ENCODE measurements at places on chromosomes 4 and X. TPM values are rescaled to one million over a fixed set of nuclear protein-coding genes. Genes with fewer than 3 reads are reported as not detected.

The PDS5A gene
- total RNA-seq = 56.1 TPM

The SPANXC gene
- not detected for total RNA-seq

The SCML2 gene
- 2.6 TPM for total RNA-seq

The RTL3 gene
- total RNA-seq = 2.9 TPM

The CFP gene
- total RNA-seq = 6.9 TPM

The NPY1R gene
- total RNA-seq = 4.8 TPM

The NIPAL1 gene
- total RNA-seq = 0.78 TPM

The ZFX gene
- total RNA-seq = 75.6 TPM

The CT45A1 gene
- not detected for total RNA-seq

The HPRT1 gene
- total RNA-seq = 8.2 TPM

The IL3RA gene
- 10.9 TPM for total RNA-seq

The CHIC1 gene
- 12.6 TPM for total RNA-seq

The SPP1 gene
- 45.4 TPM for total RNA-seq

The SMIM31 gene
- not detected for total RNA-seq

The PDE6B gene
- total RNA-seq = 5.5 TPM

The ARHGAP6 gene
- total RNA-seq = 27.4 TPM

The NDST3 gene
- not detected for total RNA-seq

The SPANXA1 gene
- total RNA-seq = not detected

The ZNF280C gene
- 3.6 TPM for total RNA-seq

The RNF212 gene
- total RNA-seq = 6.3 TPM

The GBA3 gene
- total RNA-seq = not detected

The ANKRD37 gene
- total RNA-seq = 8.3 TPM

The GSTCD gene
- 7.8 TPM for total RNA-seq

The ABCG2 gene
- 0.83 TPM for total RNA-seq

The TKTL2 gene
- not detected for total RNA-seq

The SAGE1 gene
- not detected for total RNA-seq

The OR13H1 gene
- not detected for total RNA-seq

The CRMP1 gene
- 1.7 TPM for total RNA-seq

The RTL9 gene
- total RNA-seq = 0.17 TPM

The IL1RAPL1 gene
- total RNA-seq = 0.45 TPM

The CNGA1 gene
- total RNA-seq = not detected

The AFP gene
- total RNA-seq = not detected

The ITIH6 gene
- total RNA-seq = not detected

The USP51 gene
- 0.83 TPM for total RNA-seq

The RS1 gene
- not detected for total RNA-seq

The VEGFC gene
- total RNA-seq = 4.2 TPM

The STAP1 gene
- total RNA-seq = not detected

The ZNF732 gene
- not detected for total RNA-seq

The BMP15 gene
- total RNA-seq = not detected

Measured in esophagus muscularis mucosa (tissue), 4 donors.